ENCODE measurements at places on chromosomes 1 and 21.

GRCh38 chr1:167420510-167420909 lies 97.8 kb downstream of the CD247 start:
- DNase-seq = no peak

GRCh38 chr1:209853676-209854075 lies 25.9 kb downstream of the UTP25 start:
- DNase-seq = no peak

GRCh38 chr21:36212513-36212780 lies 55.8 kb downstream of the DOP1B start:
- no peak for DNase-seq

GRCh38 chr1:41370225-41370624 lies 9.0 kb downstream of the FOXO6 start:
- DNase-seq = no peak

DNA sequence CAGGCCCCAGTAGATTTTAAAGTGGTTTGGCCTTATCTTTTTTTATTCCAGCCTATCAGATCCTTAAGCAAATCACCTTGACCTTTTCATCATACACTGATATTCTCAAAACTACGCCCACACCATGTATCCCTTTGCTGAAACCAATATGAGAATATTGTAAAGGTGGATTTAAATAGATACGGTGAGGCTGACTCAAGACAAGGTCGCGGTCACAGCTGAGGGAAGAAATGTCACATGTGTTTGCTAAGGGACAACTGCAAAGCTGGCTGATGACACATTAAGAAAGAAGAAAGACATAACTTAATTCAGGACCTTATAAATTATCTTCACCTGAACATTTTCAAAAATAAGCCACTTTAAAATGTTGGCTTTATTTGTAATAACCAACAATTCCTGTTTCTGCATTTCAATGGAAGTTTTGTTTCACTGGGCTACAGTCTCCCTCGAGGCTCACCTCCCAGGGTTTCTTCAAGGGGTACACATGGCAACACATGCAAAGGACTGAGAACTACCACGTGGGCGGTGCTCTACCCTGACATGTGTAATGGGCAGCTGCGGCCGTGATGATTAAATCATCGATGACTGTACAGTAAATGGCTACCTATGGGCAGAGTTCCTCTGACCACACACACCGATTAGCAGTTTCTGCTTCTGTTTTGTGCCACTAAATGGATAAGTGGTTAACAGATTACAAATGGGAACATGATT lies 189.5 kb downstream of the SIPA1L2 start:
- no peak for DNase-seq

DNA sequence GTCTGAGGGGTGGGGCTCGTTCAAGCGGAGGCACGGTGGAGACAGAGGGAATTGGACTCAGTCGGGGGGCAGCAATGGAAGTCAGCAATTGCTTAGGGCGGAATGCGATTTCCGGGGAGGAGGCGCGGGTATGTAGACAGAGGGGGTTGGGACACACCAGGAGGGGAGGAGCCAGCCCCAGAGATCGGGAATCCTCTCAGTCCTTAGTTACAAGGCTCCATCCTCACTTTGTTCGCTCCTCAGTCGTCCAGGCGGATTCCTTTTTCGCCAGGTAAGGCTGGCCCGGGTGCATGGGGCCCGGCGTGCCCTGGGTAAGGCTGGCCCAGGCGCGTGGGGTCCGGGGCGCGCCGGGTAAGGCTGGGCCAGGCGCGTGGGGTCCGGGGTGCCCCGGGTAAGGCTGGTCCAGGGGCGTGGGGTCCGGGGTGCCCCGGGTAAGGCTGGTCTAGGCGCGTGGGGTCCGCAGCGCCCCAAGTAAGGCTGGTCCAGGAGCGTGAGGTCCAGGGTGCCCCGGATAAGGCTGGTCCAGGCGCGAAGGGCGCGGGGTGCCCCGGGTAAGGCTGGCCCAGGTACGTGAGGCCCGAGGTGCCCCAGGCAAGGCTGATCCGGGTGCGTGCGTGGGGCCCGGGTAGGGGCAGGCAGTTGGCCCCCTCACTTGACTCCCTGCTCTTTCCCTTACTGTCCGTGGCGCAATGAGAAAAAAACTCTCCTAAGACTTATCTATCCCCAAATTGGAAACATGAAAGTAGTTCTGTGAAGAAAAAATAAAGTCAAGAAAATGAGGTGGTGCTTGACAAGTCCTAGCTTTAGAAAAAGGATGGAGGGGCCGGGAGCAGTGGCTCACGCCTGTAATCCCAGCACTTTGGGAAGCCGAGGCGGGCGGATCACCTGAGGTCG lies at the start of gene L1TD1:
Gene L1TD1, plus strand, starts transcription at position 199 of the 894 bp plus-strand sequence. CDS start 11,780 bp downstream, outside the sequence.
- no peak for DNase-seq

DNA sequence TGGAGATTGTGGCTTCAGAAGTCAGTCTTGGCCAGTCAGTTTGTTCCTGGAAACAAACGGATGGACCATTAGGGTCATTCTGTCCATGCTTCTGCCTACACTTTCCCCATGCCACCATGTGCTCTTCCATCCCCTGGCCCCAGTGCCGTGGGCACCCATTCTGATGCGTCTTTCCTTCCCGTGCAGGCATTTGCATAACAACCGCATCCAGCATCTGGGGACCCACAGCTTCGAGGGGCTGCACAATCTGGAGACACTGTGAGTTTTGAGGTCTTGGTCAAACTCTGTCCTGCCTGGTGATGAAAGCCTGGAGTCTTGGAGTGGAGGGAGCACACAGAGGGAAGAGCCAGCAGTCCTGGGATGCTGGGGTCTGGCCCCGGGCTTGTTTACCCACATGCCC lies 61.1 kb downstream of the UBE2T start:
- DNase-seq = no peak

DNA sequence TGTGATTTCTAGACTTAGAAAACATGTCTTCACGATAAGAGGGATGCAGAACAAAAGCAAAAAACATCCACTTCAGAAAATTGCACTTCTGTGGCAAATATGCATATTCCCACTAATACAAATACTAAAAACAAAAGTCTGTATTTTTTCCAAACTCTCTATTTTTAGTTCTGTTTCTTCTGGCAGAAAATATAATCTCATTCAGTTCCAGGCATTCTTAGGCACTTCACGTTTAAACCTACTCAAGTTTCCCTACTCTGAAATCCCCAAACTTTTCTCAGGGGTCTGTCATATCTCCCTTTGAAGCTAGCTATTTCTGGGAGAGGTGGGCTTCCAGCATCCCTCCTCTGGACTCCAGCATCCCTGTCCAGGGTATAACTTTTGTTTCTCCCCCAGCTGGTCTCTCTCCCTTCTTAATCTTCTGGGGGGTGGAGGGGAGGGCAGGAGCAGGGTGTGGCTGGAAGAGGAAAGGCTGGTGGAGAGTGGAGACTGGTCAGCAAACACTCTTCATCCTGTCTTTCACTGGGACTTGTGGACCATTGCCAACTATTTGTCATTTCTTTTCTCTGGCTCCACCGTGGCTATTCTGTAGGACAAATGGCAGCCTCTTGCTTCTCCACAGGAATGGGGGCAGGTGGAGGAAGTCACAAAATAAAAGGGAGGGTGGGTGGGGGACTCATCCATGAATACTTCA lies 19.6 kb upstream of the NCF2 start:
- DNase-seq = no peak

- DNase-seq = no peak
These were observed 152.2 kb upstream of the SGIP1 start for GRCh38 chr1:66381621-66382275.

GRCh38 chr1:6154525-6155319 lies 25.4 kb downstream of the CHD5 start:
- DNase-seq = no peak

GRCh38 chr1:152392909-152393308 lies 21.2 kb downstream of the CRNN start:
- DNase-seq = no peak
